Hair follicle dermal papilla cell (primary cell): ENCODE measurements at places on chromosomes 1 and 21. TPM values are rescaled to one million over a fixed set of nuclear protein-coding genes. Genes with fewer than 3 reads are reported as not detected.

The RPS6KC1 gene
- 31.7 and 37.6 TPM in 2 replicates for total RNA-seq

The PDC gene
- total RNA-seq, result not detected in 2 replicates

The PTPRC gene
- total RNA-seq, result under 0.01 and 0.16 TPM in 2 replicates

The ADORA3 gene
- not detected in 2 replicates for total RNA-seq

The FCER1G gene
- 0.97 TPM in 1 of 2 replicates, not detected in the other for total RNA-seq

The FAM110D gene
- not detected in 2 replicates for total RNA-seq

The RGS8 gene
- total RNA-seq, result 0.16 TPM in 1 of 2 replicates, not detected in the other

The VWA1 gene
- 2.4 and 3.4 TPM in 2 replicates for total RNA-seq

The RHOU gene
- total RNA-seq, result 1.2 and 2.3 TPM in 2 replicates

The FMOD gene
- 1.9 and 4.9 TPM in 2 replicates for total RNA-seq

The KRTAP21-2 gene
- total RNA-seq, result not detected in 2 replicates

The CHODL gene
- total RNA-seq, result 0.12 and 0.16 TPM in 2 replicates

The ICOSLG gene
- total RNA-seq, result under 0.01 TPM in 1 of 2 replicates, not detected in the other

The RNU5D-1 gene
- total RNA-seq, result not detected in 2 replicates

The HES3 gene
- not detected in 2 replicates for total RNA-seq

The CSF3R gene
- total RNA-seq, result 0.97 TPM in 1 of 2 replicates, not detected in the other

The CNIH3 gene
- 7.4 and 9.2 TPM in 2 replicates for total RNA-seq

The DNAI4 gene
- 11.0 and 12.5 TPM in 2 replicates for total RNA-seq

The NT5C1A gene
- total RNA-seq, result not detected in 2 replicates

The E2F2 gene
- 0.16 and 0.24 TPM in 2 replicates for total RNA-seq

The MTF1 gene
- 3.2 and 3.4 TPM in 2 replicates for total RNA-seq

The RNU11 gene
- not detected in 2 replicates for total RNA-seq

The MIXL1 gene
- not detected in 2 replicates for total RNA-seq

The GPR89B gene
- 7.8 and 11.2 TPM in 2 replicates for total RNA-seq

The SPRR2A gene
- not detected in 2 replicates for total RNA-seq

The INKA2 gene
- 1.6 and 2.4 TPM in 2 replicates for total RNA-seq

The FAM229A gene
- total RNA-seq, result 1.2 and 2.4 TPM in 2 replicates

The LEMD1 gene
- not detected in 2 replicates for total RNA-seq

The KRTAP10-2 gene
- not detected in 2 replicates for total RNA-seq

The CD52 gene
- total RNA-seq, result not detected in 2 replicates

The OR14K1 gene
- total RNA-seq, result 0.49 TPM in 1 of 2 replicates, not detected in the other

The OR2M3 gene
- total RNA-seq, result under 0.01 and 0.12 TPM in 2 replicates

The RGS4 gene
- total RNA-seq, result 8.3 and 11.3 TPM in 2 replicates

The KRTAP12-2 gene
- not detected in 2 replicates for total RNA-seq

The PLA2G2F gene
- total RNA-seq, result not detected in 2 replicates

The SYT14 gene
- 3.3 and 4.7 TPM in 2 replicates for total RNA-seq

The S100A5 gene
- total RNA-seq, result not detected in 2 replicates

The FAM163A gene
- total RNA-seq, result not detected in 2 replicates

The TMEM81 gene
- 0.73 and 1.6 TPM in 2 replicates for total RNA-seq

The PHLDA3 gene
- total RNA-seq, result 78.7 and 102 TPM in 2 replicates

The BCAR3 gene
- 68.8 and 77.7 TPM in 2 replicates for total RNA-seq

The TCHH gene
- under 0.01 TPM in 1 of 2 replicates, not detected in the other for total RNA-seq

The APOBEC4 gene
- total RNA-seq, result not detected in 2 replicates

The WNT4 gene
- 0.36 and 1.8 TPM in 2 replicates for total RNA-seq

The TRAF3IP3 gene
- total RNA-seq, result under 0.01 TPM in 1 of 2 replicates, not detected in the other

The CCDC181 gene
- total RNA-seq, result 0.12 and 0.32 TPM in 2 replicates

The OR4F29 gene
- total RNA-seq, result 0.32 TPM in 1 of 2 replicates, not detected in the other

The CFHR2 gene
- total RNA-seq, result not detected in 2 replicates

The DDAH1 gene
- 138 and 154 TPM in 2 replicates for total RNA-seq

The FCRL5 gene
- not detected in 2 replicates for total RNA-seq

The TMEM54 gene
- total RNA-seq, result 12.9 and 13.6 TPM in 2 replicates

The LCE1D gene
- not detected in 2 replicates for total RNA-seq

The DPT gene
- total RNA-seq, result 2.4 and 10.2 TPM in 2 replicates

The TRIM17 gene
- 0.32 and 0.49 TPM in 2 replicates for total RNA-seq

The SLFNL1 gene
- 0.65 and 1.2 TPM in 2 replicates for total RNA-seq

The MMEL1 gene
- 1.2 TPM in 1 of 2 replicates, not detected in the other for total RNA-seq
